ENCODE measurements at places on chromosomes 13 and 19. TPM values are rescaled to one million over a fixed set of nuclear protein-coding genes. Genes with fewer than 3 reads are reported as not detected.
A peak's percentile ranks its signal among the peaks of the same experiment; 100 is the strongest.

The IRGC gene
- polyA plus RNA-seq = not detected

GRCh38 chr13:35160896-35161295 lies 218.8 kb downstream of the NBEA start:
- DNase-seq = no peak

The CCDC8 gene
- polyA plus RNA-seq = 51.3 TPM

DNA sequence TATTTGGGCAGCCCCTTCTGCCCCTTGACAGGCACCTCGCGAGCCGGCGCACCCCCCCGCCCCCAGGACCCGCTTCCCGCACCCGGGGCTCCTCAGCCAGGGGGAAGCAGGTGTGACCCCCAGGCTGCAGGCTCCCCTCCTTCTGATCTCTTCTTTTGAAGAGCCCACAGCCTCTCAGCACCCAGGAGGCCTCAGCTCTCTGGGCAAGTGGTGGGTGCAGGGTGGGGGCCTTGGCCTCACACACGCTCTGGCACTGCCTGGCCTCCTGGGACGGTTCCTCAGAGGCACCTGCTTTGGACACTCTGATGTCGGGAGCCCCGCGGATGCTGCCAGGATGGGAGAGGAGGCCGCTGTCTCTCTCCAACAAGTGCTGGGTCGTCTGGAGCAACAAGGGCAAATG lies 1.5 kb upstream of the C13orf46 start:
- DNase-seq = no peak

- DNase-seq = no peak
These were observed 329.2 kb downstream of the SLC7A1 start for GRCh38 chr13:29266261-29266660.

The FFAR1 gene
- 0.44 TPM for polyA plus RNA-seq

GRCh38 chr13:110116072-110116487 lies 190.9 kb downstream of the COL4A1 start:
- DNase-seq = peak; percentile 34

GRCh38 chr19:48815870-48816501 lies 5.2 kb upstream of the BCAT2 start:
- DNase-seq = no peak

GRCh38 chr19:18939163-18939562 lies 1.9 kb downstream of the HOMER3 start:
- no peak for DNase-seq

- DNase-seq = no peak
These were observed 3.3 kb upstream of the NUDT19 start for GRCh38 chr19:32688311-32688710.

DNA sequence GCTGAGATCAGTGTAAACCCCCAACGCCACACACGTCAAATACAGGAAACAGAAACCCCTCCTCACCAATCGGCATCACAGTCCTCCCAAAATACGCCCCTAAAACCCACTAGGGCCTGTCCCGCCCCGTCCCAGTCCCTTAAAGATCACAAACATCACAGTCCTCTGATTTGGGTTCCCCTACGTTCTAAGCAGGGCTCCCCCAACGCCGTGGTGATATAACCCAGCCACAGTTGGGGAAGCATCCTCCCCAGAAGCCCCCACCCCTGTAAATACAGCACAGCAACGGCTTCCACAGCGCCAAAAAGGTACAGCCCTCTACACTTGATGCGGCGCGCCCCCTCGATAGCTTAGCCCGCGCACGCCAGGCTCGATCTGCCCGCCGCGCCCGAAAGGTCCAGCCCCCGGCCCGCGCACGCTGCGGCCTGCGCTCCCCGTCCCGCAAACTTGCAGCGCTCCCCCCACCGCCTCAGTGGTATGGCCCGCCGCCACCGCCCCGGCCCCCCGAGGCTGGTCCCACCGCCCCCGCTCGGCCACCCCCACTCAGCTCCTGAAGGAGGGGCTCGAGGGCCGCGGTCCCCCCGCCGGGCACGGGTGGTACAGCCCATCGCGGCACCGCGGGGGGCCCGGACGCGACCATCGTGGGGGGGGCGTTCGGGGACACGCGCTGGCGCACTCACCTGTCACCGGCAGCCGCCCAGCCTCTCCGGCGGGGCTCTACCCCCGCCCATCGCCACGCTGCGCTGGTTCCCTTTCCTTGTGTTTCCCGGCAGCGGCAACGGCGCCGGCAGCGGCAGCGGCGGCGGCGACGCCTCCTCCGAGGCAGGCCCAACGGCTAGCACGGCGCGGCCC lies at the start of gene AKT2:
Gene AKT2, minus strand, starts transcription at position 845 of the 852 bp plus-strand sequence. CDS start 20,078 bp downstream, outside the sequence.
- DNase-seq = peak; percentile 82

The MYO16 gene
- polyA plus RNA-seq = 1.8 TPM

DNA sequence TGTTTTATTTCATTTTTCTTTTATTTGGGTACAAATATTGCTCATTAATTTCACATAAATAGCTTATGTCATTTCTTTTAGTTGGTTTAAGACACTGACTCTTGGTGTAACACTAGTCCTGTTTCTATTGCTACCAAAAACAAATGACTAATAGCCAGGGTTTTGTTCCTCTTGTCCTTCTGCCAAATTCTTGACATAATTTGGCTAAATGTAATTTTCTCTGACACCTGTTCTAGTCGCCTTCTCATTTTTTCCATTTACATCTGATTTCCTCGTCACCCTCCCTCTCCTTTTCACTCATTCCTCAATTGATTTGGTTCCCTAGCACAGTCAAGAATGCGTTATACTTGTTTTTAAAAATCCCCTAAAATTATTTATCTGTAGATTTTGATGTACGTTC lies 1718.7 kb downstream of the EFNB2 start:
- DNase-seq = no peak

The WDR88 gene
- 1.7 TPM for polyA plus RNA-seq

DNA sequence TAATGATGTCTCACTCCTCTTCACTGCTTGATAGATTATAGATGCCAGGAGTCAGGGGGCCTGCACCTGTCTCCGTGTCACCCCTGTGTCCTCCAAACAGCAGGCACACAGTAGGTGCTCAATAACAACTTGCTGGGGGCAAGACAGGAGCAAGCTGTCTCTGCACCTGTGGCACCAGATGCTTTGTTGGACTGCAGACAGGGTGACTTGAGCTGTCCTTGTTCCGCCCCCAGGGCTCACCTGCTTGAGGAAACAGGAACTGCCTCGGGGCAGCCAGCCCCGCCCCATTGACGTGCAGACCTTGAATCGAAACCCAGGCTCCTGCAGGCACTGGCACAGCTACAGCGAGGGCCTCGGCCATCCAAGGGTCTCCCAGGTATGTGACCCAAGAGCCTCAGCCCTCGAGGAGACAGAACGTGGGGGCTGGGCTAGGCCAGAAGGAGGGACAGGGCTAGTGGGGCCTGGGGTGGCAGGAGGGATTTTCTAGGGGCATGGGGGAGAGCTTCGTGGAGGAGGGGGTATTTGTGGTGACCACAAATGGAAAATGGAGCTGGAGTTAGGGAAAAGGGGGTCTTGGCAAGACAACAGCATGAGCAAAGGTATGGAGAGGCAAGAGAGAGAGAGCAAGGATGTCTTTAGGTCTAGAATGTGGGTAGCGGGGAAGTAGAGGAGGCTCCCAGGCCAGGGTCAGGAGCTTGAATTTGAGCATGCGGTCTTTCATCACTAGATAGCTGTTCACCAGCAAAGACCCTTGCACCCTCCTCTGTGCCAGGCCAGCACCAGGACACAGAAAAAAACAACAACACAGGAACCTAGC lies at the start of gene HSH2D:
Gene HSH2D, plus strand, starts transcription at position 287 of the 817 bp plus-strand sequence. CDS start 5,066 bp downstream, outside the sequence.
- peak; percentile 23 for DNase-seq

The ZNF562 gene
- 31.1 TPM for polyA plus RNA-seq

- no peak for DNase-seq
These were observed 4.0 kb downstream of the TPGS1 start for GRCh38 chr19:511101-511851.

DNA sequence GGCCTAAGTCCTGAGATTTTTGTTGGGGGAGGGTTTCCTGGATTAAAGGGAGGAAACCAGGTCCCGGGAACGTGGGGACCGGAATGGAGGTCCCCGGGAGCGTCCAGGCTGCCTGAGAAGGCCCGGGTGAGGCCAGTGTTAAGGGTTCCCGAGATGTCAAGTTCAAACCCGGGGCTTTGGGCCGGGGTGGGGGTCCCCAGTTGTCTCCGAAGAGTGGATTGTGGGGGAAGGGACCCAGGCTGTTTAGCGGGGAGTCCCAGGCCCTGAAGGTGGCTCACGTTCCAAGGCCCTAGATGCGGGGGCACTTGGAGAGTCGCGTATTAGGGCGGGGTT lies 262 bp downstream of the COX7A1 start:
- DNase-seq = no peak

GRCh38 chr13:52405767-52406494 lies at the start of gene THSD1:
TSS of gene THSD1 (minus strand) at chr13:52406172. CDS start at chr13:52402600, 3,572 bp downstream.
- peak; percentile 53 for DNase-seq

DNA sequence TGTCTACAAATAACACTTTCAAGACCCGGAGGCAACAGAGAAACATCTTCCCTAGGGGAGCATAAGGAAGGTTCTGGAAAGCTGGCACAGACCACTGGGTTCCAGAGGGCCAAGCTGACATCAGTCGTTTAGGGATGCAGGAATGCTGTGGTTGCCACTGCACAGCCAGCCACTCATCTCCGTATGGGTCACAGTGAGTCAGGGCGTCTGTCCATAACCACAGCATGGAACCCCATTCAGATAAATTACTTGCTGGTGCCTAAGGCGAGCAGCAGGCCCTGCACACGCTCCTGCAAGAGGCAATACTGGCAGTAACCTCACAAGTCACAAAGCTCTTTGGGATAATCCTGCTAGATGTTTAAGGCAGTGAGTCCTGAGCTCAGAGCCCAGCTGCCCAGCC lies 140.9 kb upstream of the UBL3 start:
- DNase-seq = no peak

GRCh38 chr19:45419396-45419795 lies 4.3 kb downstream of the ERCC1 start:
- no peak for DNase-seq

GRCh38 chr19:756236-756635 lies 5.3 kb downstream of the MISP start:
- no peak for DNase-seq

DNA sequence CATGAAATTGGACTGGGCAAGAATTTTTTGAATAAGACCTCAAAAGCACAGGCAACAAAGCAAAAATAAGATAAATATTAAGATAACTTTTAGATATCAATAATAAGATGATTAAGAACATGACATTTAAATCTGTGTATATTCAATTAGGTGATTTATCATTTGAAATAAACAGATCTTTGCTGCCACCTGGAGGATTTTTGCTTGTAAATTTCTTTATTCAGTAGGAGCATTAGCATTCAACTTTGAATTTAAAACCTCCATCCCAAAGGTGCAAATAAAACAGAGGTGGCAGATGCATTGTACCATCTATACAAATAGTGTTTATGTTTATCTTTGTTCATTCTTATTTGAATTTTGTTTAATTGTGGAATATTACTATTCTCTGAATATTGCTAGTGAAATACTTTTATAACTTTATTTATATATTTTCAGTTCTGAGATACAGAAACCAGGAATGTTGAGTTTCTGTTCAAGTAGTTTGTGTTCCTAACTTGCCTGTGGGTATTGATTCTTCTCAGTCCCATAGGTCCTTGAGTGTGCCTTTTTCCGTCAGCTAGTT lies 20.9 kb downstream of the COG6 start:
- DNase-seq = no peak

- DNase-seq = no peak
These were observed 17.6 kb downstream of the KLHL26 start for GRCh38 chr19:18654469-18654868.

GRCh38 chr19:36489920-36490415 lies 607 bp upstream of the ZNF566 start:
- no peak for DNase-seq

- DNase-seq = no peak
These were observed 246.5 kb upstream of the TMTC4 start for GRCh38 chr13:100921139-100921538.

The PBX4 gene
- 14.6 TPM for polyA plus RNA-seq

The LILRB3 gene
- polyA plus RNA-seq = 2.4 TPM

The CDC42EP5 gene
- 25.8 TPM for polyA plus RNA-seq

- no peak for DNase-seq
These were observed 14.6 kb upstream of the RPS15 start for GRCh38 chr19:1423436-1424191.

DNA sequence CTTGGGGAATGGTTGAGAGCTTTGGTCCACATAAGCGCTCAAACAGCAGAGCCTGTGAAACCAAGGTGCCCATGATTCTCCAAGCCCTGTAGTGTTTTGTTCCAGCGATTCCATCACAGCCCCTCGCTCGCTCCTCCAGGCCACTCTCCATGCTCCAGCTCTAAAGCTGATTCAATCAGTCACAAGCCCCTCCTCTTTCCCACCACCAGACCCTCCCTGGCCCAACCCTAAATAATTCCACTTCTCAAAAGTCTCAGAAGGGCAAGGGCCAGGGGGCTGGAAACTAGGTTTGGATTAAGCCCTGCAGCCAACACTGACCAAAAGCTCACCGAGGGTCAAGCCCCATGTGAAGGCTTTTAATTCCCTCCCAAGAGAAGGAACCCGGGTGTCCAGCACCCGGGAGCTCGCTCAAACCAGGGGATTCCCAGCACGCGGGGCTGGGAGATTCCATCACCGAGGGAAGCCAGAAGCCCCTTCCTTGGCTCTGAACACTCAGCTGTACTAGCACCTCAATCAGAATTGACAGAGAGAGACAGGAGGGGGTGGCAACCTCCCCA lies 1.5 kb downstream of the ZNF296 start:
- no peak for DNase-seq

GRCh38 chr13:42645717-42646116 lies 71.8 kb downstream of the TNFSF11 start:
- no peak for DNase-seq

GRCh38 chr19:3386447-3387234 lies 20.3 kb downstream of the NFIC start:
- DNase-seq = no peak

The ARL11 gene
- 0.78 TPM for polyA plus RNA-seq

GRCh38 chr19:10760273-10760944 lies 42.5 kb downstream of the DNM2 start:
- no peak for DNase-seq

DNA sequence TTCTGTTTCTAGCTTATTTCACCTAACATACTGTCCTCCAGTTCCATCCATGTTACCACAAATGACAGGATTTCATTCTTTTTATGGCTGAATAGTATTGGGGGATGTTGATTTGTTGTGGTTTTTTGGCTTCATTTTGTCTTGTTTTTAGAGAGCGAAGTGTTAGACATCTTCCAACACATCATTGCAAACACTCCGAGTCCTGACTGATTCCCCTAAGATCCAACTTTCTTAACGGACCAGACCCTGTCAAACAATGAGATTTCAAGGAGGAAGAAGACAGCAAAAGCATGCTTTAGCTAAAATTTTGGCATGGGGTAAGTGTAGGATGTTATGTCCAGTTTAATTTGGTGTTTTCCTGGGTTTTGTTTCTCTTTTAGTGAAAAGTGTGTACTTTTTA lies 3.8 kb upstream of the CASP14 start:
- DNase-seq = peak; percentile 74

The FCGBP gene
- 5.6 TPM for polyA plus RNA-seq
